ENCODE measurements at places on chromosomes 2 and 18.

- no peaks in the 10 kb centered on the region for H3K4me1 ChIP-seq
- no peak for DNase-seq
- no peaks in the 10 kb centered on the region for H3K36me3 ChIP-seq
- no peak overlapping the region for H3K27ac ChIP-seq
- H3K4me3 ChIP-seq = no peak overlapping the region
- H3K27me3 ChIP-seq = no peaks in the 10 kb centered on the region
These were observed 121.9 kb downstream of the CACNB4 start for GRCh38 chr2:151976945-151977353.

GRCh38 chr2:207412787-207413310 lies 116.9 kb upstream of the CREB1 start:
- no peaks in the 10 kb centered on the region for H3K36me3 ChIP-seq
- H3K4me1 ChIP-seq = peaks cover 3% of the 10 kb centered on the region
- DNase-seq = no peak
- no peaks in the 10 kb centered on the region for H3K27me3 ChIP-seq
- H3K27ac ChIP-seq = no peak overlapping the region

GRCh38 chr18:68035774-68036522 lies 519.4 kb upstream of the DSEL start:
- H3K4me1 ChIP-seq = no peaks in the 10 kb centered on the region
- no peak overlapping the region for H3K4me3 ChIP-seq
- no peaks in the 10 kb centered on the region for H3K27me3 ChIP-seq
- no peaks in the 10 kb centered on the region for H3K36me3 ChIP-seq
- no peak overlapping the region for H3K27ac ChIP-seq

GRCh38 chr2:186532891-186533290 lies 46.8 kb downstream of the ZC3H15 start:
- H3K27ac ChIP-seq = no peak overlapping the region
- no peak for DNase-seq
- H3K4me1 ChIP-seq = no peaks in the 10 kb centered on the region
- no peak overlapping the region for H3K4me3 ChIP-seq
- no peaks in the 10 kb centered on the region for H3K36me3 ChIP-seq

DNA sequence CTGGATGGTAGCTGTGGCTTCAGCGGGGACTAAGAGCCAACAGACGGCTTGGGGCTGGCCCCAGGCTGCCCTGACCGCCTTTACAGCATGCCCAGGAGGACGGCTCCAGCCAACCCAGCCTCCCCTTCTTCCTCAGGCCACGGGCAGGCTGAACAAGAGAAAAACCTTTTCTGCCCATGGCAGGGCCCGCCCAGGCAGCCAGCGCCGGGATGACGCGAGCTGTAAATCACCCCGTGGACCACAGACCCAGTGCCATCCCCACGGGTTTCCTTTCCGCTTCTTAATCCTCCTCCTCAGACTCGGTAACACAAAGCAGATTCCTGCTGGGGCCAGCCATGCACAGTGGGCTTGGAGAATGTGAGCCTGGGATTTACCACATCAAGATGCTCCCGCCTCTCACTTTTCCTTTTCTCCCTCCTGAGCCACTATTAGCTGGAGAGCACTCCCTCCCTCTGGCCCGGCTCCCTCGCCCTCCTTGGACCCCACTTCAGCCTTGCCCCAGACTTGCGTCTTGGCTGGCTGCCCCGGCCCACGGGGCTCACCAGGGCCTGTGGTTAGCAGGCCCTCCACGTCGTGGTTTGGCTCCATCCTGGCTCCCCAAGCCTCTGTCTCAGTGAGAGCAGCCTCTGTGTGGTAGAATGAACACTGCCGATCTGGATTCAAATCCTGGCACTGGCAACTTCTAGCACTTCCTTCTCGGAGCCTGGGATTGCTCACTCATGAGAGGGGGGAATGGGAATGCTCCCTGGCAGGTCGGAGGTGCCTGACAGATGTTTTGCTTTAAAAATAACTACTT lies 31.4 kb downstream of the ATOH8 start:
- H3K36me3 ChIP-seq = no peaks in the 10 kb centered on the region
- no peaks in the 10 kb centered on the region for H3K27me3 ChIP-seq
- no peak overlapping the region for H3K27ac ChIP-seq
- H3K4me3 ChIP-seq = no peak overlapping the region
- no peak for DNase-seq
- no peaks in the 10 kb centered on the region for H3K4me1 ChIP-seq

DNA sequence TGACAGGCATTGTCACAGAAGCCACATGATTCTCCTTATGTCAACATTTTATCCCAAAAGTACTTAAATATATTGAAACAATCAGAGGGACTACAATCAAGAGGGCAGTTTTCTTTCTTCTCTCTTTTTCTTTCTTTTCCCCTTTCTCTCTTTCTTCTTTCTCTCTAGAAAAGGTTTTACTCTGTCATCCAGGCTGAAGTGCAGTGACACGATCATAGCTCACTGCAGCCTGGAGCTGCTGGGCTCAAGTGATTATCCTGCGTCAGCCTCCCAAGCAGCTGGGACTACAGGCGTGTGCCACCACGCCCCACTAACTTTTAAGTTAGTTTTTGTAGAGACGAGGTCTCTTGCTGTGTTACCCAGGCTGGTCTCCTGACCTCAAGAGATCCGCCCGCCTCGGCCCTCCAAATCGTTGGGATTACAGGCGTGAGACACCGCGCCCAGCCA lies 1.0 kb upstream of the PRKD3 start:
- DNase-seq = no peak
- no peaks in the 10 kb centered on the region for H3K27me3 ChIP-seq
- H3K4me3 ChIP-seq = no peak overlapping the region
- no peak overlapping the region for H3K27ac ChIP-seq

DNA sequence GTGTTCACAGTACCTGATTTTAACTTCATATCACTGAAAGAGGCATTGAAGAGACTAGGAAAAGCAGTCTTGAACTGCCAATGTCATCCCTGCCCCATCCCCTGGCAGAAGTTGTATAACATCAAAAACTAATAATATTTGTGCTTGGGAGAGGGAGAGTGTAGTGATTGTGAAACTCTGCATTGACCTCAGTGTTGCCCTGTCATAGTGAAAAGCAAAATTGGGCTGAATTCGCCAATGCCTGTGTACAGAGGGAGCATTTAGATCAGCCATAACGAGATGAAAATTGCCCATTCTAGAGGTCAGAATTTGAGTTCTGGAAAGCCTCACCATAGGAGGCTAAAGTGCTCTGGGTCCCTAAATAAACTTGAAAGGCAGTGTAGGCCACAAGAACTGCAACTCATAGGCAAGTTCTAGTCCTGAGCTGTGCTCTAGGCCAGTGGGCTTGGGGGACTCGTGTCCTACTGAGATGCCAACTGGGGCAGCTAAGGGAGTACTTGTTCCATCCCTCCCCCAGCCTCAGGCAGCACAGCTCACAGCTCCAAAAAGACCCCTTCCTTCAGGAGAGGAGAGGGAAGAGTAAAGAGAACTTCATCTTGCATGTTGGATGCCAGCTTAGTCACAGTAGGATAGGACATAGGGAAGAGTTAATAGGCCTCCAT lies 855.6 kb downstream of the TSN start:
- H3K4me3 ChIP-seq = no peak overlapping the region
- H3K27me3 ChIP-seq = no peaks in the 10 kb centered on the region
- H3K4me1 ChIP-seq = no peaks in the 10 kb centered on the region
- no peak for DNase-seq
- no peak overlapping the region for H3K27ac ChIP-seq
- no peaks in the 10 kb centered on the region for H3K36me3 ChIP-seq

- no peaks in the 10 kb centered on the region for H3K27me3 ChIP-seq
- H3K4me3 ChIP-seq = no peak overlapping the region
- no peaks in the 10 kb centered on the region for H3K36me3 ChIP-seq
These were observed 7.5 kb upstream of the MYO3B start for GRCh38 chr2:170170281-170171040.

DNA sequence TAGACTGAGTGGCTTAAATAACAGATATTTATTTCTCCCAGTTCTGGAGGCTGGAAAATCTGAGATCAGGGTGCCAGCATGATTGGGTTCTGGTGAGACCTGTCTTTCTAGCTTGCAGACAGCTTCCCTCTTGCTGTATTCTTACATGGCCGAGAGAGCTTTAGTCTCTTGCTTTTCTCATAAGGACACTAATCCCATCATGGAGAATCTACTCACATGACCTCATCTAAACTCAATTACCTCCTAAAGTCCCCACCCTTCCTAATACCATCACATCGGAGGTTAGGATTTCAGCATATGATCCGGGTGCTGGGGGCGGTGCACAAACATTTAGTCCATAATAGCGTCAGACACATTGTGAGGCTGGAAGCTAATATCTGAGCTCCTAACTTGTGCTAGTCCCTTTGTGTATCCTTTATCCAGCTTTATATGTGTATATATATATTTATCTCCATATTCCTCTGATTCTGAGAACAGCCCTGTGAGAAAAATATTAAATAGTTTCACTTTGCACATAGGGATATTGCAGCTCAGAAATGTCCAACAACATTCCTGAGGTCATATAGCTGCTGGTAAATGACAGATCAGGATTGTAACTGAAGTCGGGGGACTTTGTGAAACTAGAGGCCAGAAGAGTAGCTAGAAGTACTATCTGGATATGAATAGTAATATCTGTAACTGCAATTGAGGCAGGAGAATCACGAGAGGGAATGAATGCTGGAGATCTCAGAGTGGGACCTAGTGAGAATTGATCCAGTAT lies 28.9 kb downstream of the MARCHF4 start:
- H3K27me3 ChIP-seq = no peaks in the 10 kb centered on the region
- DNase-seq = no peak
- H3K4me1 ChIP-seq = peaks cover 31% of the 10 kb centered on the region
- no peak overlapping the region for H3K27ac ChIP-seq
- no peak overlapping the region for H3K4me3 ChIP-seq

- no peak overlapping the region for H3K4me3 ChIP-seq
- no peak for DNase-seq
- no peaks in the 10 kb centered on the region for H3K27me3 ChIP-seq
- H3K36me3 ChIP-seq = no peaks in the 10 kb centered on the region
- no peak overlapping the region for H3K27ac ChIP-seq
These were observed 65.5 kb upstream of the HK2 start for GRCh38 chr2:74768401-74768914.

DNA sequence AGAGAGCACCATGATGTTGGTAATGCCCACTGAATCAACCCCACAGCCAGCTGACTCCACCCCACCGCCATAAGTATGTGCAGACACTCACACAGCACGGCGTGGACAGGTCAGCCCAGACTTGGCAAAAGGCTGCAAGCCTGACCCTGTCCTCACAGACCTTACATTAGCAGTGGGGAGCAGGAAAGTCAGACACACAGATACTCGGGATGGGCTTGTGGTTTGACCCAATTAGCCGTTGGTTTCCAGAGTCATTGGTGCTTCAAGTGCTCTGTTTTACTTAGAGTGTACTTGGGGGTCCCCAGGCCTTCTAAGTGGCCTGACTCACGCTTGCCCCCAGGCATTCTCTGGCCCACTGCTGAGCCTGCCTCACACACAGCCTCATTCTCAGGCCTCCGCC lies 36.7 kb downstream of the EN1 start:
- no peak overlapping the region for H3K4me3 ChIP-seq
- no peaks in the 10 kb centered on the region for H3K27me3 ChIP-seq
- no peaks in the 10 kb centered on the region for H3K36me3 ChIP-seq
- peaks cover 11% of the 10 kb centered on the region for H3K4me1 ChIP-seq

DNA sequence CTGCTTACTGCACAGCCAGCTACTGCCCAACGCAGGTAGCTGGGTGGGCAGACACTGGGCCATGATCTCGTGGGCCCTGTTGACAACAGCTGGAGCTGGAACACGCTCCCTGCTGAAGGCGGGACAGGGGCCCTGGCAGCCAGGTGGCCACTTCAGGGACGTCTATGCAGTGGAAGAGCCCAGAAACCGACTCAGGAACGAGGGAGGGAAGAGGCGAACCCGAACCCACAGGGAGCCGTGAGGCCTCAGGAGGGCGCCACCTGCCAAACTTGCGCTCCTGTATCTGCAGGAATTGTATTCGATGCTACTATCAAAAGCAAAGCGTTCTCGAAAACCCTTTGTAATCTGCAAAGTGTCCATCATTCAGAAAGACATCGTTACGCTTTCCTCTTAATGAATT lies 198.4 kb downstream of the EIPR1 start:
- no peaks in the 10 kb centered on the region for H3K27me3 ChIP-seq
- DNase-seq = peak; percentile 58
- H3K27ac ChIP-seq = no peak overlapping the region
- no peak overlapping the region for H3K4me3 ChIP-seq

- H3K4me3 ChIP-seq = no peak overlapping the region
- DNase-seq = no peak
- no peaks in the 10 kb centered on the region for H3K27me3 ChIP-seq
- H3K4me1 ChIP-seq = no peaks in the 10 kb centered on the region
These were observed 91.3 kb downstream of the FAM117B start for GRCh38 chr2:202726070-202726469.

GRCh38 chr2:53442783-53443182 lies 324.8 kb upstream of the CHAC2 start:
- no peak overlapping the region for H3K27ac ChIP-seq
- H3K4me1 ChIP-seq = no peaks in the 10 kb centered on the region
- H3K27me3 ChIP-seq = no peaks in the 10 kb centered on the region
- peak; percentile 45 for DNase-seq
- H3K4me3 ChIP-seq = no peak overlapping the region

- no peak for DNase-seq
- H3K27me3 ChIP-seq = no peaks in the 10 kb centered on the region
- no peak overlapping the region for H3K27ac ChIP-seq
- no peaks in the 10 kb centered on the region for H3K4me1 ChIP-seq
- H3K36me3 ChIP-seq = no peaks in the 10 kb centered on the region
These were observed 140.2 kb downstream of the UBE2E3 start for GRCh38 chr2:181120625-181121024.

GRCh38 chr18:71529703-71530303 lies 1014.3 kb downstream of the CBLN2 start:
- DNase-seq = no peak
- H3K27ac ChIP-seq = no peak overlapping the region
- no peak overlapping the region for H3K4me3 ChIP-seq
- H3K4me1 ChIP-seq = no peaks in the 10 kb centered on the region
- H3K36me3 ChIP-seq = no peaks in the 10 kb centered on the region

DNA sequence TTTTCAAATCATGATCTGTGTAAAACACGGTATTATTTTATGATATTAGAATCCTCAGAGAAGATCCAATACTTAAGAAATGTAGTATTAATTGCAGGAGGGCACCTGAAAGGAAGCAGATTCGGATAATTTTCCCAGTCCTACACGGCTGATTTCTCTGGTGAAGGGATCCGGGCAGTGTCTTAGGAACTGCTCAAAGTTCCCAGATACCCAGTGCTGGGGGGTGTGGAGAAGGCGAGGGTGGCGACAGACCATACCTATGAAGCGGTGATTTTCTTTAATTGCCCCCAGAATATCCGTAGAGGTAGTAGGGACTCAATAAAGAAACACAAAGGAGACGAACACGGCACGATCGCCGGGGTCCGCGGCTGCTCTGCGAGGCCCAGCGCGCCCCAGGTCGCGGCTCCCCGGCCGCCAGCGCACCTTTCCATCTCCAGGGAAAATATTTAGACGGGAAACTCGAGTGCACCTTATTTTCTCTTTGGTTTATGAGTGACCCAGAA lies 1.4 kb upstream of the SOX11 start:
- H3K4me3 ChIP-seq = peak overlapping the region; percentile 76
- peak overlapping the region; percentile 94 for H3K27ac ChIP-seq
- H3K36me3 ChIP-seq = no peaks in the 10 kb centered on the region
- H3K27me3 ChIP-seq = no peaks in the 10 kb centered on the region
- H3K4me1 ChIP-seq = no peaks in the 10 kb centered on the region

- no peaks in the 10 kb centered on the region for H3K27me3 ChIP-seq
- H3K4me1 ChIP-seq = no peaks in the 10 kb centered on the region
- H3K36me3 ChIP-seq = no peaks in the 10 kb centered on the region
- no peak overlapping the region for H3K27ac ChIP-seq
These were observed 97.2 kb downstream of the AGPS start for GRCh38 chr2:177489719-177490301.

- DNase-seq = peak; percentile 53
- no peak overlapping the region for H3K27ac ChIP-seq
- H3K4me3 ChIP-seq = no peak overlapping the region
- no peaks in the 10 kb centered on the region for H3K27me3 ChIP-seq
- peaks cover 12% of the 10 kb centered on the region for H3K4me1 ChIP-seq
These were observed 62.1 kb downstream of the LBH start for GRCh38 chr2:30293303-30293921.
